ENCODE measurements at places on chromosomes 5 and 9.

DNA sequence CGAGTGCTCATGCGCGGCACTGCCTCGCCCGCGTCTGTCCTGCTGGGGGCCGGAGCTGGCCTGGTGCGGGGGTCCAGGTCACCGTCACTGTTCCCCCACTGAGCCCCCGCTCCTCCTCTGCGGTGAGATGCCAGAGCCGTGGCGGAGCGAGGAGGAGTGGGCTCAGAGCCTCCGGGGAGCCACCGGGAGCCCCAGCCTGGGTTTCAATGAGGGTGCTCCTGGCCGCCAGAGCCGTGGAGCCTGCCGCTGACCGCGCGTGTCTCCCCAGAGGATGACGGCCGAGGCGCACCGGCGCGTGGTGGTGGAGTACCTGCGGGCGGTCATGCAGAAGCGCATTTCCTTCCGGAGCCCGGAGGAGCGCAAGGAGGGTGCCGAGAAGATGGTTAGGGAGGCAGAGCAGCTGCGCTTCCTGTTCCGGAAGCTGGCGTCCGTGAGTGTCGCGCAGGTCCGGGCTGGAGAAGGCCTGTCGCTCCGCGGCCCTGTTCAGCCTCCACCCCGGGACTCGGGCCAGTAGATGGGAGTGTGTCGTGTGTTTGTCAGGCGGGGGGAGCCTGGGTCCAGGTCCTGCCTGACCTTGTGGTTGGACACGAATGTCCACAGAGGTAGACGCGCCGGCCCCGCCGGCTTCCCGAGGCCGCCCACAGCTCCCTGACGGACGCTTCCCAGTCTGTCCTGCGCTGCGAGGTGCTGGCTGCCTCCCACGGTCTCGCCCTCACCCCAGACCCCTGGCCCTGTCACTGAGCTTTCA, 22.0 kb downstream of the EXOC3 start:
- DNase-seq, result no peak

GRCh38 chr5:102830241-102830640, 75.1 kb downstream of the PAM start:
- no peak for DNase-seq

DNA sequence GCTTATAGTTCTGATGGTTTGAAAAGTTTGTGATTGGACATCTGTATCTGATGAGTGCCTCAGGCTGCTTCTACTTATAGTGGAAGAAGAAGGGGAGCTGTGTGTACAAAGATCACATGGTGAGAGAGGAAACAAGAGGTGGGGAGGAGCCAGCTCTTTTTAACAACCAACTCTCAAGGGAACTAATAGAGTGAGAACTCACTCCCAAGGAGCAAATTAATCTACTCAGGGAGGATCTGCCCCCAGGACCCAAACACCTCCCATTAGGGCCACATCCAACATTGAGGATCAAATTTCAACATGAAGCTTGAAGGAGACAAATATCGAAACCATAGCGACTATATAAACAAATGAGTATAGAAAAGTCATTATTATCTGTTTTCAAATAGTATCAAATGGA, 64.7 kb upstream of the PRLR start:
- no peak for DNase-seq

DNA sequence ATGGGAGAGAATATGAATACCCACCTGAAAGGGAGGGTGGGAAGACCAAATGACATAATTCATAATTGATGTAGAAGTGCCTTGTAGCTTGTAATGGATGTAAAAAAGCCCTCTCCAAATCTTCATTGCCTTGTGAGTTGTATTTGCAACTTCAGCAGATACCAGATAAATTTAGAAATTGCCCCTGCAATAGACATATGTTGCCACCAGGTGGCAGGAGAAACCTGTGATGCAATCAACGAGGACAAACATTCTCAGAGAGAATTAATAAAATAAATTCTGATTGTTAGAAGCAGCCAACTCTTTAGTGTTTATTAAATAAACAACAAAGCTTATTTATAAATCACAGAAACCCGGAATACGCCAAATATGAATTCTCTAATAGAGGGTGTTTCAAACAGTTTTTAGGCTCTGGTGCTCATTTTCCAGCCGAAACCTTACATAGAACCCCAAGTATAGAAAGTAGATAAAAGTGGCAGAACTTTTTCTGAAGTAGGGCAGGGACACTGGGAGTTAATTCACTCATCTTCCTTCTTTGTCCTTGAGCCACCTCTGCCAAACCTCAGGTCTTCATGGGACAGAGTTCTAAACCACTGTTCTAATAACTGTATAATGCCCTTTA, 147.8 kb downstream of the TMEM38B start:
- DNase-seq, result peak; percentile 51

DNA sequence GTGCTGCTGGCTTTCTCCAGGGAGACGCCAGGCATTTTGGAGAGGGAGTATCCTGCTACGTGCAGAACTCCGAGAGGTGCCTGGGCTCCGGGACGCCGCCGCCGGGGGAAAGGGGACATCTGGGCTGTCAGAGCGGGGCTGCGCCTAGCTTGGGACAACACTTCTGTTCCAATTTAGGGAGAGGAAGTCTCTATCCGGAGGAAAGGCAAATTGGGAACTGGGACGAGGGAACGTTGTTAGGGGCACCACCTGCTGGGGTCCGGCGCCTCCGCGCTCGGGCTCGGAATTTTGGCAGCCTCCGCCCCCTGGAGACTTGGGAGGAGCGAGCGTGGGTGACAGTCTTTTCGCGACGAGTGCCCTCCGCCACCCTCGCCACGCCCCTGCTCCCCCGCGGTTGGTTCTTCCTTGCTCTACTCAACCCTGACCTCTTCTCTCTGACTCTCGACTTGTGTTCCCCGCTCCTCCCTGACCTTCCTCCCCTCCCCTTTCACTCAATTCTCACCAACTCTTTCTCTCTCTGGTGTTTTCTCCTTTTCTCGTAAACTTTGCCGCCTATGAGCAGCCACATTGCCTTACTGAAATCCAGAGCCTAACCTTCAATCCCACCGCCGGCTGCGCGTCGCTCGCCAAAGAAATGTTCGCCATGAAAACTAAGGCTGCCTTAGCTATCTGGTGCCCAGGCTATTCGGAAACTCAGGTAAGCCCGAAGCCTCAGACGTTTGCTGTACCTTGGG, 1.6 kb downstream of the TSLP start:
- DNase-seq, result no peak

DNA sequence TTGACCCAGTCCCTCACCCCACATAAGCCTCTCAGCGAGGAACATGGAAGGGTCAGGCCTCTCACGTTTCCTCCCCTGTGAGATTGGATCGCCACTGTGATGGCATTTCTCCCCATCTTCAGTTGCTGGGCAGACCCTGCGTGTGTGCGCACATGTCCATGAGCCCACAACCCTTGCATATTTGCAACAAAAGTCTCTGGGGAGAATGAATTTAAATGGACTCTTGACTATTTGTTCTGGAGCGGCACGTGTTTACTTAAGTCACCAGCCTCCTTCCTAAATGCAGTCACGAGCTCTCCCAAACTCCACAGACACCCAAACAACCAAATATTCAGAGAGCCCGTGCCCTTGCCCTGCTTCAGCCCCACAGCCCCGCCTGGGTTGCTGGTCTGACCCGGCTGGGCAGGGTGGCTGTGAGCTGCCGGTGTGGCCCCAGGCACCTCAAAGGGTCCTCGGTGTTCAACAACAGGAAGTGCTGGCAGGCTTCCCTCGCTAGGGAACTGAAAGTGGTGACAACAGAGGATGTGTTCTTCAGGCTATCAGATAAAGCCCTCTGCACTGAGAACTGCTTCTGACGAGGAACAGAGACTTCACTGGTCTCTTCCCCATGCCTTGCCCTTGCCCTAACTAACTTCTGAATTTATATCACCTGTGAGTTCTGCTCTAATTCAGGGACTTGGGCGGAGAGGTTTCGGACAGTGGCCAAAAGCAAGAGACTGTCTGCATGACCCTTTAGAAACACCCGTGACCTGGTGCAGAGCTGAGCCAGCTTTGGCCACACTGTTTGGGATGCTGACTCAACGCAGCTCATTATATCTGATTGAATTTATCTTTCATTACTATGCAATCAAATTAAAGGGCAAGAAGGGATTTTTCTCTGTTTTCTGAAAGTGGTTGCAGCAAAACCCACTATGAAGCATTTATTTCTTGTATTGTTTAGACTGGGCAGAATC, 19.2 kb upstream of the CD180 start:
- peak; percentile 44 for DNase-seq

DNA sequence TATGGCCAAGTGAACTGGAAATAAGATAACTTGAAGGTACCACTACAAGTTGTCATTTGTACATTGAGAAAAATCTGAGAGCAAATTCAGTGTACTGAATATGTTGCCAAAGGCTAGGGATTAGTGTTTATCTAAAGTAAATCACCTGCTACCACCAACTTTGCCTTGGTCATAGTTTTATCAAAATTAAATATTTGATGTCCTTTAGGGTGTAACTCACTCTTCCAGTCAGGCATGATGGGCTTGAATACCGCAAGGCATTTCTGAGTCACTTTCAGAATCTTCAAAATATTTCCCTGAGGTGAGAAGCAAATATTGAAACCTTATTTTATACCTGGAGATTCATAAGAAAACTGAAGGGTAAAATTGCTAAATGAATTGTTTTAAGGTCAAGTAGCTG, 1338.6 kb upstream of the ACO1 start:
- no peak for DNase-seq

- DNase-seq, result no peak
Measured at GRCh38 chr9:14021871-14022525, 291.9 kb downstream of the NFIB start.

GRCh38 chr9:114174876-114175771, 19.8 kb downstream of the COL27A1 start:
- peak; percentile 19 for DNase-seq

DNA sequence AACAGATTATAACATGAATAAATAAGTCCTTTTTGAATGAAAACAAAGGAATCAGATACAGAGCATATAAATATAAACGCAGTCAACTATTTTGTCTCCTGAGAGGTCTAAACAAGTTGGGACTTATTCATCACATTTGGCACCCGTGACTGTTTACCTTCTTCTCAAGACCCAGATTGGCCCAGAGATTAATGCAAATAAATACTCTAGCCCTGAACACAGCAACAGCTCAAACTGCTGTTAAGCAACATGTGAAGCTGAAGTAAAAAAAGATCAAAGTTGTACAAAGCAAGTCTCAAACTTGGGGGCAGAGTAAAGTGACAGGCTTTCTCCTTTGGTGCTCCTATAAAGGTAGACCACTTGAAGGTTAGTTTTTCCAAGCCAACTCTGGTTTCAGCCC, 95.0 kb upstream of the NR5A1 start:
- no peak for DNase-seq

DNA sequence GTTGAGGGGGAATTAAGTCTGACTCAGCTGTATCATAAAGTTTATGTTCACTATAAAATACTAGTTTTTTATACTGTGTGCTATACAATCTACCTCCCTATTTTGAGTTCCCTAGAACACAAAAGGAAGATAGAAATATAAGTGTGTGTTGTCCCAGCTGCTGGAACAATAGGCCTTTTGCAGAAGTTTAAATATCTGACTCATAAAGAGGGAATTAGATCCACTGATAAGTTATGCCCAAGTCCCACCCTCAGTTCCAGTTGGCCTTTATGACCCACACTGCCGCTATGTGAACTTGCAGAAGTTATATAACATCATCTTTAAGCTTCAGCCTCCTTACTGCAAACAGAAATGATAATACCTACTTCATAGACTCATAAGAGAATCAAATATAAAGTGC, 88.5 kb upstream of the DAB2 start:
- DNase-seq, result no peak

DNA sequence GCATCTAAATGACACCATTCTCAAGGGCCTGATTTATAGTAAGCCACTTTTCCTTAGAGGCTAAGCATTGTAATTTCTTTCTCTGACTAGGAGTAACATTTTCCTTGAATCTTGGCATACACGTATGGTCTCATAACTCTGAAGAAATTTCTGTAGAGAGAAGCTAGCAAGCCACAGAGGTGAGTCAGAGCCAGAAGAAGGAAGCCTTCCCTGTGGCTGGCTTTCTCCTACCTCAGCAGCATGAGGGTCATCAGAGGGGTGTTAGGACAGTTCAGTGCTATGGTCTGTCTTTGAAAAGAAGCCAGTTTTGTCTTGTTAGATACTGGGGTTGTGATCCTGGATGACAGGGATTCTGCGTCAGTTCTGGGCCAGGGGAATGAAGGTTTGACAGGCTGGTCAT, 3.2 kb downstream of the SNX30 start:
- no peak for DNase-seq

GRCh38 chr5:137191179-137191578, 307.9 kb downstream of the SPOCK1 start:
- DNase-seq, result no peak

DNA sequence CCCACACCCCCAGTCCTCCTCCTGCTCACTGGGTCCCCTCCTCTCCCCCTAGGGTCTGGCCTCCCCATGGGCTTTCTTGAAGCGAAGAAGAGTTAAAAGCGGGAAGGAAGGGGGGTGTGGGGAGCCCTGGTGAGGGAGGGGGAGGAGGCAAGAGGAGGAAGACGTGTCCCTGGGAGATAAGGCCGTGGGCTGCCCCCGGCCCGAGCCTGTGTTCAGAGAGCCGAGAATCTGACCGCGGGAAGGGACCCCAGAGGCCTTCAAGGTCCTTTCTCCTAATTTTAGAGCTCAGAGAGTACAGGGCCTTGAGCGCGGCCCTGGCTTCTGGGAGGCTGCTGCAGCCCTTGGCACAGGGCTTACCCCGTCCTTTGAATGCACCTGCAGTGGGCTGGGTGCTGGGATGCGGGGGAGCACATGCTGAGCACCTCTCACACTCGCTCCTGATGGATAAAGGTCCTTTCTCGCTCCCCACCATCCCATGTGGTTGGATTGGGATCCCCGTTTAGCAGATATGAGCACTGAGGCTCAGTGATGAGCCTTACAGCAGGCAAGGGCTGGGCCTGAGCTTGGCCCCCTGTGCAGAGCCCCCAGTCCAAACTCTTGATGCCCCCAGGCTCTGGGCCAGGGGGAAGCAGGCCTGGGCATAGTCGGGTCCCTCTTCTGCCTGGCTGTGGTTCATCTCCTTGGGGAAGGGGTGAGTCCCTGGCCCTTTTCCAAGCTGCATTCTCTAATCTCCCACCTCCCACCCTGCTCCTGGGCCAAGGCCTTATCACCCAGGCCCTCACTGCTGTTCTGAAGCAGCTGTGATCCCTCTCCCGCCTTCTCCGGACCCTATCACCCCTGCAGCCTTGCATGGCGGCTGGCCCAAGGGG, 5.9 kb downstream of the GFI1B start:
- DNase-seq, result no peak

GRCh38 chr9:129143031-129143927, 32.1 kb downstream of the PTPA start:
- DNase-seq, result peak; percentile 84

Data from midbrain (tissue), 1 donor.